ENCODE measurements at places on chromosomes 13 and 19. TPM values are rescaled to one million over a fixed set of nuclear protein-coding genes. Genes with fewer than 3 reads are reported as not detected.

GZMM gene
- not detected for total RNA-seq

LRRC4B gene
- not detected for total RNA-seq

TNFRSF19 gene
- total RNA-seq, result 8.0 TPM

SIX5 gene
- 9.9 TPM for total RNA-seq

LRRC63 gene
- total RNA-seq, result 0.06 TPM

CDK8 gene
- total RNA-seq, result 18.1 TPM

FCAR gene
- total RNA-seq, result not detected

OR7A5 gene
- total RNA-seq, result not detected

BLVRB gene
- 92.6 TPM for total RNA-seq

FIZ1 gene
- 4.7 TPM for total RNA-seq

PSG2 gene
- total RNA-seq, result not detected

MYH14 gene
- total RNA-seq, result 1.2 TPM

ZNF823 gene
- 3.4 TPM for total RNA-seq

CD22 gene
- 0.29 TPM for total RNA-seq

ZNF850 gene
- total RNA-seq, result 1.6 TPM

VSTM2B gene
- total RNA-seq, result not detected

ANKLE1 gene
- total RNA-seq, result 0.39 TPM

ZNF101 gene
- total RNA-seq, result 6.1 TPM

AKAP11 gene
- total RNA-seq, result 20.5 TPM
